ENCODE measurements at places on chromosomes 12 and 14. TPM values are rescaled to one million over a fixed set of nuclear protein-coding genes. Genes with fewer than 3 reads are reported as not detected.

Gene RPL36AL
- 167 TPM for total RNA-seq

Gene PTCSC3
- not detected for total RNA-seq

Gene IPO4
- total RNA-seq, result 149 TPM

Gene LGMN
- 57.4 TPM for total RNA-seq

Gene MYL6B
- 118 TPM for total RNA-seq

DNA sequence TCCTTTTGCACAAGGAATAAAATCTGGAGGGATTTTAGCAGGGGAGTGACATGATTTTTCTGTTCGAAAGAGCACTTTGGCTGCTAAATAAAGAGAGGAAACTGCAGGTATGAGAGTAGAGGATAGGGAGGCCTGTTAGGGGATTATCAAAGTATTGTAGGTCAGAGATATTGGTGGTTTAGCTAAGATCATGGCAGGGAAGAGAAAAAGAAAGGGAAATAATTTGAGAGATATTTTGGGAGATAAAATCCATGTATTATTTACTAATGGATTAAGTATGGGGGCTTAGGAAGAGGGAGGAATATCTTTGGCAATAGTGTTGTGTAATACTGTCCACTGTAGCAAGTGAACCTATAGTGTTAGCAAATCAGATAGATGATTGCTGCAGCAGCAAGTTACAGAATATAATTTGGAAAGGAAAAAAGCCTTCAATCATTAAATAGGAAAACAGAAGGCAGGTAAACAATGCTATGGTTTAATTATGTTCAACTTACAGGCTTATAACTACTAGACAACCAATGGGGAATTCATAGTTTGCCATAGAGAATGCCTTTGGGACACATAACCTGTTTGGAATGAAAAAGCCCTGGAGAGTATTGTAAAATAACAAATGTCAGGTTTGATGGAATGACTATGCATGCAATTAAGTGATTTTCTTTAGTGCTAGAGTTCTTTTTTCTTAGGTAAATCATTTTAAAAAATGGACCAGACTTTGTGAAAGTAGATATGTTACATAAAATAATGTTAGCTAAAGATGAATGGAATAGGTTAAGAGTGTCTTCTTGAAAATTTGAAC is 50.5 kb downstream of the ADIPOR2 start:
- DNase-seq, result no peak
